C1 segment of cervical spinal cord (tissue), 14 donors: ENCODE measurements at places on chromosomes 7 and 10.

- no peak for DNase-seq
Observed at GRCh38 chr10:9211228-9211627, 1156.7 kb downstream of the GATA3 start.

GRCh38 chr10:35215107-35215506, 88.5 kb downstream of the CREM start:
- DNase-seq = no peak

- no peak for DNase-seq
Observed at GRCh38 chr7:22197376-22197775, 159.6 kb downstream of the RAPGEF5 start.

- DNase-seq = no peak
Observed at GRCh38 chr10:100970914-100971811, 1.9 kb downstream of the SEMA4G start.

- DNase-seq = no peak
Observed at GRCh38 chr7:21086688-21087087, 300.0 kb upstream of the SP8 start.

GRCh38 chr7:130400120-130400572, 19.9 kb downstream of the CPA1 start:
- no peak for DNase-seq

DNA sequence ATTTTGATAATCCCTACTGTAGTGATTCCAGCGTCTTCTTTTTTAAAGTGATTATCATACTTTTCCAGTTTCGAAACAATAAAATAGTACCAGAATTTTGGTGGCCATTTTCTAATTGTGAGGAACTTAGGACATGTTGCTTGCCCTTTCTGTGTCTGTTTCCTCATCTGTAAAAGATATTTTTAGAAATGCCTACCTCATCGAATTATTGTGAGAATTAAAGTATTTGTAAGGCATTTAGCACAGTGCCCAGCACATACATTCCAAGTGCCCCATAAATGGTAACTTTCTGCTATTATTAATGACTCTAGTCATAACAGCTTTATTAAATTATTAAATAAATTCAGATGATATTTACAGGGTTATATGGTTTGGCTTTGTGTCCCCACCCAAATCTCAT, 3.7 kb downstream of the CFAP69 start:
- DNase-seq = no peak

- DNase-seq = peak; percentile 15
Observed at GRCh38 chr10:13712837-13713581, 126.2 kb downstream of the PRPF18 start.

DNA sequence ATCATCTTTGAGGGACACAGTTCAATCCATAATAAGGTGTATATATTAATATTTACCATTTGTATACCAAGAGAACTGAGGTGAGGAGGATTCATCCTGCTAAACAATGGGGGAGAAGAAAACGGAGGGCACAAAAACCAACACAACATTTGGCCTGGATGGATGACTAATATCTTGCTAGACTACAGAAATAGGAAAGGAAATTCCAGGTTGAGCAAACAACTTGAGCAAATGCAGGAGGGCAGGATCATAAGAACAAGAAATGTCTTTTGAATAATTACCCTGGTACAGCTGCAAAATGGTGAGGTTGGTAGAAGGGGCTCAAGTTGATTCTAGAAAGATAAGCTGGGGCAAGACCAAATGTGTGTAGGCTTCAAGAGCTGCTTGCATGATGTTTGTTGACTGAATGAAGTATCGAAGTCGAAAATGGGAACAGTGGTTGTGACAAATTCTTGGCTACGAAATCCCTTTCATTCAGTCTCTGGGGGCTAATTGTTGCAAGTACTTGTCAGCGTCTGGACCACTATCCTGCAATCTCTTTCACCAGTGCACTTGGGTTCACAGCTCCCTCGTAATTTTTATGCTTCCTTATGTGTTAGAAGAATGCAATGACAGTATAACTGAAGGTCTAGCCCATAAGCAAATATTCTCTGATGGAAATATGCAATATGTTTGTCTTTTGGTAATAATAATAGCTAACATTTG, 176.2 kb downstream of the PTEN start:
- DNase-seq = no peak

DNA sequence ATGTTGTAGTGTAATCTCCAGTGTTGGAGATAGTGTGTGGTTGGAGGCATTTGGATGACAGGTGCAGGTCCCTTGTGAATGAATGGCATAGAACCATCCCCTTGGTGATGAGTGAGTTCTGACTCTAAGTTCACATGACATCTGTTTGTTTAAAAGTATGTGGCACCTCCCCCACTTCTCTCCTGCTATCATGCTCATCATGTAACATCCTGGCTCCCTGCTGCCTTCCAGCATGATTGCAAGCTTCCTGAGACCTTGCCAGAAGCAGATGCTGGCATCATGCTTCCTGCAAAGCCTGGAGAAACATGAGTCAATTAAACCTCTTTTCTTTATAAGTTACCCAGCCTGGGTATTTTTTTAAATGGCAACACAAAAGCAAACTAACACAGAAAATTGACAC, 499.0 kb upstream of the SEMA3D start:
- DNase-seq = no peak

DNA sequence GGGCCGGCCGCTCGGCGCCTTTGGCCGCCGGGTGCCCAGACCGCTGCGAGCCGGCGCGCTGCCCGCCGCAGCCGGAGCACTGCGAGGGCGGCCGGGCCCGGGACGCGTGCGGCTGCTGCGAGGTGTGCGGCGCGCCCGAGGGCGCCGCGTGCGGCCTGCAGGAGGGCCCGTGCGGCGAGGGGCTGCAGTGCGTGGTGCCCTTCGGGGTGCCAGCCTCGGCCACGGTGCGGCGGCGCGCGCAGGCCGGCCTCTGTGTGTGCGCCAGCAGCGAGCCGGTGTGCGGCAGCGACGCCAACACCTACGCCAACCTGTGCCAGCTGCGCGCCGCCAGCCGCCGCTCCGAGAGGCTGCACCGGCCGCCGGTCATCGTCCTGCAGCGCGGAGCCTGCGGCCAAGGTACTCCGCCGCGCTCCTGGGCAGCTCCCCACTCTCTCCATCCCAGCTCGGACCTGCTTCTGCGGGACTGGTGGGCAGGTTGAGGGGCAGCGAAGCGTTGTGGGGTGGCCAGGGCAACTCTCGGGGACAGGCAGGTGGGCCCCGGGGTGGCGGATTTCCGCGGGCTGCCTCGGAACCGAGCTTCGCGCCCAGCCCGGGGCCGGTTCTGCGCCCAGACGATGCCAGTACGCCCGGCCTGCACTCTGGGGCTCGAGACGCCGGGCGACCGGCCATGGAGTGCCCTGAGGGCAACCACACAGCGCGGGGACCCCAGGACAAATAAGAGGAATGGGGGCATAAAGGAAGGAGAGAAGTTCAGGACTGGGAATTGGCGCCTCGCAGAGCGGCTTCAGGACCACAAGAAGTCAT, 578 bp downstream of the HTRA1 start:
- DNase-seq = no peak

GRCh38 chr10:71754562-71754961, 18.8 kb downstream of the VSIR start:
- no peak for DNase-seq

- DNase-seq = no peak
Observed at GRCh38 chr7:37686556-37687345, 3.2 kb downstream of the GPR141 start.

GRCh38 chr7:91367812-91368578, 103.8 kb downstream of the FZD1 start:
- no peak for DNase-seq

- no peak for DNase-seq
Observed at GRCh38 chr7:128363261-128363721, 1.8 kb upstream of the PRRT4 start.

GRCh38 chr10:52213321-52213752, 100.7 kb upstream of the DKK1 start:
- DNase-seq = no peak

- no peak for DNase-seq
Observed at GRCh38 chr10:122780391-122780790, 65.3 kb downstream of the CUZD1 start.

- no peak for DNase-seq
Observed at GRCh38 chr7:129368389-129368986, 65.7 kb upstream of the STRIP2 start.

- DNase-seq = no peak
Observed at GRCh38 chr7:129262324-129262723, 37.5 kb downstream of the AHCYL2 start.

- DNase-seq = no peak
Observed at GRCh38 chr10:76209135-76209534, 777.7 kb downstream of the LRMDA start.

DNA sequence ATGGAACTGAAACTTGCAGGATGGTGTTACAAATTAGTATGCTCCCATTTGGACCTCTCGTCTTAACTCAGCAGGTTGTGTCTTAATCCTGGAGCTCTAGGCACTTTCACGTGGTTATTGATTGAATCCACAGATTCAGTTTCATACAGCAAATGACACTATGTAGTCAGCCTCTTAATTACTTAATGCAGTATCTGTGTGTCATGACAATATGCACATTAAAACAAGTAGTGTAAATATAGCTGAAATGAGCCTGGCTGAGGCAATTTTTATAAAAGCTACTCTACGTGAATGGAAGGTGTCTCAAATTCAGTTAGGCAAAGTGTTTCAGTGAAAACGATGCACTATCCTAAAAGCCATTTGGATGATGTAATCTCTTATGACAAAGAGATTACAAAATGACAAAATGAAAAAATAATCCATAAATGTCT, 86.8 kb downstream of the CD36 start:
- DNase-seq = no peak

- DNase-seq = no peak
Observed at GRCh38 chr7:101816595-101817470, 593 bp upstream of the CUX1 start.

DNA sequence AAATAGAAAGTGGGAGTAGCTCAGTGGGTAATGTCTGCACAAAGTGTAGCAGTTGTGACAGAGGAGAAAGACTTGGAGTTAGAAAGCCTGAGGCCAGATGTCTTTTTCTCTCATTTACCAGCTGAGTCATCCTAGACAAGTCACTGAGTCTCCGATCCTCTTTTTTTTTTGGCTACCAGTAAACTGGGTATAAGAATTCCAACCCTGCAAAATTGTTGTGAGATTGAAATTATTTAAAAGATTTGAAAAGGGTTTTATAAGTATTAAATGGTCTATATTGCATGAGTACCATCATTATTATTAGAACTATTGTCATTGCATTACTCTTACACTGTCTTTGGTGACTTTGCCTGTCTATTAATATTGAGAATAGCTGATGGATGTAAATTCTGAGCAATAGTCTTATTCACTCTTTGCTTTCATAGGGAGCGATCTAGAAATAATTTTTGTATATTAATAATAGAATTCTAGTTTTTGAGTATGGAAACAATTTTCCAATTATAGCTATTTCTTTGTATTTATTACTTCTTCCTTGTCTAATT, 74.0 kb downstream of the ARID5B start:
- no peak for DNase-seq

- DNase-seq = no peak
Observed at GRCh38 chr7:5703572-5704533, 77.6 kb downstream of the RNF216 start.

DNA sequence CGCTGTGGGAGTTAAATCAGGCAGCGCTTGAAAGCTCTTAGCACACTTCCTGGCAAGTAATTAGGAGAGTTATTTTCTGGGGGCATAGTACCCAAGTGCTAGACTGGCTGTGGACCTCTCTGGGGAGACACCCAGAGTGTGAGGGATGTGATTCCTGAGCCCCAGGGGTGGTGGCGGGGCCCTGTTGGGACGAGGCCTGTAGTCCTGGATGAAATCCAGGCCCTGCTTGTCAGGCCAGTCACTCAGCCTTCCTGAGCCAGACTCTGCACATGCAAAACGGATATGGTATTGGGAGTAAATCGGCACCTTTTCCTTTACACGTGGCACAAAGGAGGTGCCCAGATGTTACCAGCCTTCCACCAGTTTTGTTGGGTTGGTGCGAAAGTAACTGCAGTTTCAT, 31.2 kb downstream of the TRRAP start:
- no peak for DNase-seq

GRCh38 chr7:157962458-157963306, 624.9 kb downstream of the PTPRN2 start:
- DNase-seq = no peak

GRCh38 chr10:44684661-44685060, 226.5 kb upstream of the TMEM72 start:
- DNase-seq = no peak

DNA sequence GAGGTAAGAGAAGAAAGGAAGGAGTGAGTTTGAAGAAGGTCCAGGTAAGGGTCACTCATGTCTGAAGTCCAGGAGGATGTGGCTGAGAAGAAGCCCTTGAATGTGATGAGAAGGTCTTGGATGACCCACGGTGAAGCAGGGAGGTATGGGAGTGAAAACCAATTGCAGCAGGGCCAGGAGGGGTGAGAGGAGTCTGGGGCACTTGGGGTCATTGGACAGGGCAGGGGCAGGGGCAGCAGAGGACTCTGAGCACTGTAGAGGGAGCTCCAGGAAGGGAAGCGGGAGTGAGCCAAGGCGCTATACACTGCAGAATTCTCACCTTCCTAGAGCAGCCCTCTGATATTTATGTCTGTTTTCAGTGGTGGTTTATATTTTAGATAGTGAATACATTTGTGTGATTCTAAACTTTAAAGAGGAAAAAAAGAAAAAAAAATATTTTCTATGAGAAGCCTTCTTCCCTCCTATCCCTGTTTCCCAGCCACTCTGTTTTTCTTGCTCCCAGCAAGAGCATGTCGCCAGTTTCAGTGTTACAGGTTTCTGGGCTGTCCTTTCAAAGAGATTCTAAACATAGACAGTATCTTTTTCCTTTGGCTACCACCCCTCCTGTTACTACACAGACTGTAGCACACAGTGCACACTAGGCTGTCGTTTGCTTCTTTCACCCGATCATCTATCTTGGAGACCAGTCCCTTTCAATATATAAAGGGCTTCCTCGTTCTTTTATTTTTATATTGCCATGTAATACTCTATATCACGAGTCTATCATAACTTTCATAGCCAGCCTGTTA, 24.5 kb downstream of the BLVRA start:
- no peak for DNase-seq

- DNase-seq = no peak
Observed at GRCh38 chr7:2722591-2722990, 34.6 kb downstream of the AMZ1 start.

DNA sequence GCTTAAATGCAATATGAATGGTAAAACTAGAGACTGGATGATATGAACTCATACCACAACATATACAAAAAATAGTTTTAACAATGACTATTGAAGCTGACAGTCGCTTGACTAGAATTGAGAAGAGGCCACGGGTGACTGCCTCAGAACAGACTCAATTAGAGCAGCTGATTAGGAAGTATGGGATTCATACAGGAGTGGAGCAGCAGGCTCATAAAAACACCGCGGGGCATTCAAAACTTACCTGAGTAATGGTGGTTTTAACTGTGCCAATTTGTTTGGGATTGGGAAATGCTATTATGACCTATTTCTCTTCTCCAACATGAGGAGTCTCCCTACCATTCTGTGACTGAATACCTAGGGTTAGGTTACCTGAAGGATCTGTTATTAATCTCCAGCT, 2.1 kb downstream of the CADPS2 start:
- DNase-seq = no peak
